NCI-H446 treated with DMSO at 0.1 percent for 48 hours (cell line): ENCODE measurements at places on chromosomes 7 and 10.

DNA sequence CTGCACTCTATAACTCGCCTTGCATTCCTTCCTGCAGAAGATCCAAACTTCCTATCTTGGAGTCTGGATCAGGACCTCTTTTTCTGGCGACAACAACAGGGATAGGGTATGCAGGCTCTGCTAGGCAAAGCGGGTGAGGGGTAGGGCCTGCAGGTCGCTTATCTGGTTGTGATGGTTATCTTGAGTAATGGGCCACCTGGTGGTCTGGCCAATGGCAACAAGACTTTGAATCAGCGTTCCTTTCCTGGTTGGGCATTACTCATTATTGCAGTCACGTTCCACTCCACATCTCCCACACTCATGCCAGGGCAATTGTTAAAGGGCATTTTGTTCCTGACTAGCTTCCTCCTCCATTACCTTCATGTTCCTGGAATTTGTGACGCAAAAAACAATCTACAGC is 48.4 kb upstream of the PLXDC2 start:
- no peak for DNase-seq

GRCh38 chr7:129089521-129090212 is 34.8 kb upstream of the TNPO3 start:
- DNase-seq = no peak

DNA sequence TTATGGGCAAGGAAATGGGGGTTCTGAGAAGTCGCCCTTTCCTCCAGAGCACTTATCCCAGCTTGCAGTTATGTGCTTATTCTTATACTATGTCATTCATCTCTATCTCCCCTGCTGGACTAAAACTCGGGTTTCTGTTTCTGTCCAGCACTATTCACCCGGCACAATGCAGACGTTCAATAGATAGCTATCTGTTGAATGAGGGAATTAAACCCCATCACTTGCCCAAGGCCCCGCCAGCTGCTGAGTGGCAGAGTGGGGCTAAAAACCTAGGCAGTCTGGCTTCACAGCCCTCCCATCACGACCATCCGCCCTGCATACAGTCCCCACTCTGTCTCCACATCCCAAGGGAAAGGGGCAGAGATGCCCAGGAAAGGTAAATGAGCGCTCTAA is 5.4 kb downstream of the SLIT1 start:
- DNase-seq = no peak

DNA sequence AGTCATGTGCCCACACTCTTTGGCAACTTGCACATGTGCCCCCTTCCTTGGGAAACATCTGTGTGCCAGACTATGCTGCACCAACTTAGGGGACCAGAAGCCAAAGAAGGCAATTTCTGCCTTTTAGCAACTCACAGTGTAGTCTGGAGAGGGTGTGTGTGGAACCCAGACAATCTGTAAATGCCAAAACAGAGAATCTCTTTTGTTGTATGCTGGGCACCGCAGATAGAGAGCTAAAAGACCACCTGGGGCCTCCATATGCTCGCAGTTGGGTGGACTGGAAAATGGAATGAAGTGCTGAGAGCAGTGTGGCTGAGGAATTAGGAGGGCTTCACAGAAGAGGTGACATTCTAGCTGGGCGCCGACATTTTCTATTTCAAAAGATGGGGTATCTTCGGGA is 26.4 kb downstream of the UBTD1 start:
- no peak for DNase-seq

DNA sequence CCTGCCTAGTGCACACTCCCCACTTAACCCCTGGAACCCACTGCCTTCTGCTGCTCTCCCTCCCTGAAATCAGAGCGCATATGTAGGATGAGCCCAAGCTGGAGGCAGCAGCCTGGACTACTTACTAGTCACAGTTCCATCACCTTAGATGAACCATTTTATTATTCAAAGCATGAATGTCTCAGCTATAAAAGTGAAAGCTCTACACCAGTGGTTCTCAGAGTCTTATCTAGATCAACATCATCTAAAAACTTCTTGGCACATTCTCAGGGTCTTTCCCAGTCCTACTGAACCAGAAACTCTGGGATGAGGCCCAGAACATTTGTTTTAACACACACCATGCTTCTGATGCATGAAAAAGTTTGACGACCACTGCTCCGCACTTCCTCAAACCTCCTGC is 100.3 kb upstream of the ANK3 start:
- no peak for DNase-seq

GRCh38 chr10:19952224-19953010 is 136.2 kb downstream of the PLXDC2 start:
- peak; percentile 46 for DNase-seq

DNA sequence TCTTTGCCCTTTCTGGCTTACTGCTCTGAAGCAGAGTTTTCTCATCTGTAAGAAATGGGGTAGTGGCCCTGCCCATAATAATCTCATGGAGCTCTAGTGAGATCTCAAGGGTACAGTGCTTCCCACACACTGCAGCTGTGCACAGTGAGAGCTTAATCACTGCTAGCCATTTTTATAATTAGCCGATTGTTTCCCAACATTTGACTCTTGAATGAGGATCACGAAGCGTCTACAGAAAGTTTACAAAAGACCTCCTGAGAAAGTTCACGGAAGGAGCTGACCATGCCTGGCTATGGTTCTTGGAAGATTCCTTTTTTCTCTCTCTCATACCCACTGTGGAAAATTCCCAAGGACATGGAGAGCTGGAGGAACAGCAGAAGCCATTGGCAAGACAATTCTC is 70.4 kb downstream of the FAM171A1 start:
- no peak for DNase-seq

DNA sequence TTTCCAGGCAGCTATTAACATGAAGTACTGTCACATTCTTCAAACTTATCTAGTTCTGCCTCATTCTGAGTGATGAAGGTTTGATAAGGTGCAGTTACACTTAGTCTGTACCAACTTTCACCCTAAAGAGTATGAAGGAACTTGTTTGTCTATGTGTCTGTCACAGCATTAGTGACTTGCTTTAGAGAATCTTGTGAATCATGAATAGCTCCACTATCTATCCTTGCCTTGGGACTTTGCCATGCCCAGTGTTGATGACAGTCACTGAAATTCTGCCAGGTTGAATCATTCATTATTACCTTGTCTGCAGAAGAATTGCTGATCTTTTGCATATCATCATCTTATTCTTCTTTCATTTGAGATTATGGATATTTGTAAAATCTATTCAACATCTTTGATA is 50.9 kb upstream of the A1CF start:
- DNase-seq = no peak
